ENCODE measurements at places on chromosomes 16 and 17. TPM values are rescaled to one million over a fixed set of nuclear protein-coding genes. Genes with fewer than 3 reads are reported as not detected.

Gene CD68
- 28.8 TPM for total RNA-seq

Gene MMP25
- total RNA-seq = under 0.01 TPM

Gene SLC38A8
- total RNA-seq = not detected

Gene RASL10B
- total RNA-seq = not detected

Gene TMC5
- total RNA-seq = not detected

Gene CCL23
- not detected for total RNA-seq

Gene PGAP3
- total RNA-seq = 3.1 TPM

Gene ABCA8
- total RNA-seq = not detected

Gene C16orf46
- 2.0 TPM for total RNA-seq

Gene MYH2
- not detected for total RNA-seq

Gene SCGB1C2
- not detected for total RNA-seq

Gene CCDC43
- 28.0 TPM for total RNA-seq

Gene RBFOX1
- total RNA-seq = not detected

Gene LHX1
- not detected for total RNA-seq

Gene CCDC92B
- 0.05 TPM for total RNA-seq

Gene STX1B
- total RNA-seq = 0.93 TPM

Gene NECAB2
- not detected for total RNA-seq

Data from mammary microvascular endothelial cell (primary cell).